HCT116 (cell line): ENCODE measurements at places on chromosomes 4 and X. TPM values are rescaled to one million over a fixed set of nuclear protein-coding genes. Genes with fewer than 3 reads are reported as not detected.

Gene JAKMIP1
- not detected for total RNA-seq

Gene CT83
- total RNA-seq: not detected

Gene HTN3
- not detected for total RNA-seq

Gene ACSL1
- 12.5 TPM for total RNA-seq

Gene GC
- 1.8 TPM for total RNA-seq

Gene NMU
- total RNA-seq: 81.1 TPM

Gene AFP
- 1.6 TPM for total RNA-seq

Gene SSX1
- not detected for total RNA-seq

Gene SORCS2
- 0.37 TPM for total RNA-seq

Gene USP27X
- 3.5 TPM for total RNA-seq

Gene CT45A1
- not detected for total RNA-seq

Gene IDH3G
- 49.7 TPM for total RNA-seq

Gene SLC6A8
- total RNA-seq: 101 TPM

Gene TMEM35A
- total RNA-seq: not detected

Gene TMSB15A
- 17.0 TPM for total RNA-seq

Gene RBM3
- total RNA-seq: 233 TPM

Gene GAGE1
- 0.17 TPM for total RNA-seq

Gene AGTR2
- total RNA-seq: not detected

Gene PCSK1N
- 0.22 TPM for total RNA-seq

Gene HMX1
- total RNA-seq: 0.39 TPM

Gene MAOA
- 13.6 TPM for total RNA-seq

Gene BEND2
- not detected for total RNA-seq

Gene NUDT10
- not detected for total RNA-seq

Gene ASMT
- total RNA-seq: not detected

Gene IL21
- 0.12 TPM for total RNA-seq
